ENCODE measurements at places on chromosomes 6 and 20. TPM values are rescaled to one million over a fixed set of nuclear protein-coding genes. Genes with fewer than 3 reads are reported as not detected.

- DNase-seq = no peak
Measured at GRCh38 chr6:140027219-140027618, 652.8 kb upstream of the CITED2 start.

The MEP1A gene
- total RNA-seq = not detected

DNA sequence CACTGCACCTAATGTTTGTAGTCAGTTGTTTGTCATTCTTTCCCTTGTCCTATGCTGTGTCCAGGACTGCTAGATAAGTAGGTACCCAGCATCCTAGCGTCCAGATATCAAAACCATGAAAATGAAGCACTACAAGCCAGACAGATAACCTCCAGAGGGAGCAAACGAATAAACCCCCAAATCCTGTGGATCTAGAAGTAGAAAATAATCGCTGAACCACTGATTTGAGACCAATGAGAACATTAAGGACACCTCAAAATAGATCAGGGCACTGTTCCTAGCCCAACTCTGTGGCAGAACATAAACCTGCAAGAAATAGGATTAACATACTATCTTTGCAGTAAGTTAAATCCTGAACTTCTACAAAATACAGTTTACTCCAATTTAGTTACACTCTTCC, 1.1 kb upstream of the KLHL32 start:
- DNase-seq = no peak

GRCh38 chr6:138586638-138587037, 87.3 kb upstream of the NHSL1 start:
- DNase-seq = no peak

The PFDN6 gene
- total RNA-seq = 18.0 TPM

The SOBP gene
- total RNA-seq = 6.0 TPM

DNA sequence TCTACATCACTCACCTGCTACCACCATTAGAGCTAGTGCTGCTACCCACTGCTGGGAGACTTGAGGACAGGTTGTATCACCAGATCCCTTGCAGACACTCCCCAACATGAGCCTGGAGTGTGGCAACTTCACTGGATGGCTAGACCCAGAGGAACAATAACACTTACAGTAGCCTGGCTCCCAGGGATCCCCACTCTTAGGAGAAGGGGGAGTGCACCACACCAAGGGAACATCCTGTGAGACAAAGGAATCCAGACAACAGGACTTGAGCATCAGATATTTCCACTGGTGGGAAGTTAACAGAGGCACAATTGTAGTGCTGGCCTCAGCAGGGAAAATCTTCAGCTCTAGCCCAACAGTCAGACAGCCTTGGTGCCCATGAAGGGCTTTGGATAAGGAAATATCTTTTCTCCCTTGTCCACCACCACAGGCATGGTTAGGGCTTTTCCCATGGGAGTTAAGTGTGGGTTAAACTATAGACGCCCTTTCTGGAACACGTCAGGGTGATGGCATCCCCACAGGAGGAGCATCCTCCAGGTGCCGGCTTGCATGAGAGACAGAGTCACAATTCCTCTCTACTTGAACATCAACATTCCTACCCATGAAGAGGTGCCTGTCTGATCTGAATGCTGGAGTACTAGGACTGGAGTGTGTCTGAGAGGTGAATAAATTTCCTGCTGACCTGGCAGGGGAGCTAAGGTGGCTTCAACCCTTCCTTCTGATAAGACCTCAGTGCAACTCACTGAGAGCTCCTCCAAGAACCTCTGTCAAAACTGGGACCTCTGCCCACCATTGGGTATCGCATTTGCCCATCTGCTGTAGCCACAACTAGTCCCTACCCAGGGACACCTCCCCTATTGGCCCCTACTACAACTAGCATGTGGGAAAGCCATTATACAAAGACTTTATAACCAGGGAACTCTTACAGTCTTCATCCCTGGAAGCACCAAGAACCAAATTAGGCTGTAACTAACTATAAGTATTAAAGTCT, 55.4 kb upstream of the SIRPG start:
- no peak for DNase-seq

Measured in tibial nerve (tissue), 4 donors.